NCI-H748 treated with DMSO at 0.1 percent for 48 hours (cell line): ENCODE measurements at places on chromosomes 11 and 22.

- DNase-seq: no peak
Measured at GRCh38 chr22:44200451-44200850, 19.7 kb downstream of the PARVG start.

GRCh38 chr11:20627026-20627425 lies 27.6 kb downstream of the SLC6A5 start:
- no peak for DNase-seq

- DNase-seq: no peak
Measured at GRCh38 chr11:128767591-128768001, 73.7 kb downstream of the FLI1 start.

- DNase-seq: peak; percentile 21
Measured at GRCh38 chr11:101129203-101129943, at the start of gene PGR. PGR (minus strand) TSS chr11:101129813; CDS start chr11:101129070, 743 bp downstream.

GRCh38 chr11:132898021-132898420 lies 634.3 kb downstream of the OPCML start:
- no peak for DNase-seq

GRCh38 chr11:91563176-91563575 lies 661.4 kb upstream of the FAT3 start:
- DNase-seq: no peak

DNA sequence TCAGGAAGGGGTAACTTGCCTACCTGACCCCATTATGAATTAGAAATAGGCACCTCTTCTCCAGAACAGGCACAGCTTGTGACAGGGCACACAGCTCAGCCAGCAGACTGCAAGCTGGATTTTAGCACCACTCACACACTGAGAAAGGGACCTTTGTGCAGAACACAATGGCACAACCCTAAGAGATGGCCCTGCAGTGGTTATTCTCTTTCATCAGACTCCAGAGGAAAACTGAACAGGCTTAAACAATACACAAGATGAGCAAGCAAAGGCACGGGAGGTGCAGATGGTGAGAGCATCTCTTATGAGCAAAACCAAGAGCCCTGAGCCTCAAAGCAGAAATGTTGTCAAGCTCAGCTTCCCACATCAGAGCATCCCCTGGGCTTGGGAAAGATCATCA lies 93.8 kb upstream of the LRRC55 start:
- DNase-seq: no peak

- no peak for DNase-seq
Measured at GRCh38 chr11:117643606-117644300, 153.3 kb downstream of the DSCAML1 start.

GRCh38 chr11:122656631-122657101 lies 1.1 kb downstream of the UBASH3B start:
- DNase-seq: no peak

GRCh38 chr22:40728731-40729189 lies 49.5 kb downstream of the MCHR1 start:
- DNase-seq: peak; percentile 22

DNA sequence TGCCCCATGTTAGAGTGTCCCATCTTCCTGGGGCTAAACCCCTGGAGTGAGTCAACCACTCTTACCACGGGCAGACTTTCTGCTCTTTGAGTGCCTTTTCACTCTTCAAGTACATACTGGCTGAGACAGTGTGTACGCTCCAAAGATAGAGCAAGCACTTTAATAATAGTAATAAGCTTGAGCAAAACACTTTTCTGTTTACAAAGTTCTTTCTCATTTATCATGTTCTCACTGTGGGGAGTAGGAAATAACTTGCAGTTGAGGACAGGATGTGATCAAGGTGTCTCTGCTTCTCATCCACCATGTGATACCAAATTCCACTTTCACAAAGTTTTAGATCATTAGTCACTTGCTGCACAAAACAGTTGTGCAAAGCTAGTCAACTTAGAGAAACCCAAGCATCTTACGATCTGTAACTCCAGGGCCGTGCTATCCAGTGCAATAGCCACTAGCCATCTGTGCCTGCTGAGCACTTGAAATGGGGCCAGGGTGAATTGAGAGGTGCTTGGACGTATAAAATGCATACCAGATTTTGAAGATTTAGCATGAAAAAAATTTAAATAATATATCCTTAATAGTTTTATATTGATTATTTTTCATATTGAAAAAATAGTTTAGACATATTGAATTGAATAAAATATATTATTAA lies 135.3 kb downstream of the KIF18A start:
- no peak for DNase-seq

- DNase-seq: no peak
Measured at GRCh38 chr11:70528046-70528793, 129.9 kb downstream of the CTTN start.

- no peak for DNase-seq
Measured at GRCh38 chr11:72244060-72244360, at the start of gene PHOX2A. PHOX2A (minus strand) TSS chr11:72244176; CDS start chr11:72244004, 172 bp downstream.

- no peak for DNase-seq
Measured at GRCh38 chr11:2700415-2701211, 819 bp upstream of the KCNQ1OT1 start.

GRCh38 chr22:24330636-24331035 lies 60.0 kb downstream of the SPECC1L start:
- no peak for DNase-seq

- DNase-seq: no peak
Measured at GRCh38 chr11:117089685-117090084, 8.5 kb downstream of the SIK3 start.

DNA sequence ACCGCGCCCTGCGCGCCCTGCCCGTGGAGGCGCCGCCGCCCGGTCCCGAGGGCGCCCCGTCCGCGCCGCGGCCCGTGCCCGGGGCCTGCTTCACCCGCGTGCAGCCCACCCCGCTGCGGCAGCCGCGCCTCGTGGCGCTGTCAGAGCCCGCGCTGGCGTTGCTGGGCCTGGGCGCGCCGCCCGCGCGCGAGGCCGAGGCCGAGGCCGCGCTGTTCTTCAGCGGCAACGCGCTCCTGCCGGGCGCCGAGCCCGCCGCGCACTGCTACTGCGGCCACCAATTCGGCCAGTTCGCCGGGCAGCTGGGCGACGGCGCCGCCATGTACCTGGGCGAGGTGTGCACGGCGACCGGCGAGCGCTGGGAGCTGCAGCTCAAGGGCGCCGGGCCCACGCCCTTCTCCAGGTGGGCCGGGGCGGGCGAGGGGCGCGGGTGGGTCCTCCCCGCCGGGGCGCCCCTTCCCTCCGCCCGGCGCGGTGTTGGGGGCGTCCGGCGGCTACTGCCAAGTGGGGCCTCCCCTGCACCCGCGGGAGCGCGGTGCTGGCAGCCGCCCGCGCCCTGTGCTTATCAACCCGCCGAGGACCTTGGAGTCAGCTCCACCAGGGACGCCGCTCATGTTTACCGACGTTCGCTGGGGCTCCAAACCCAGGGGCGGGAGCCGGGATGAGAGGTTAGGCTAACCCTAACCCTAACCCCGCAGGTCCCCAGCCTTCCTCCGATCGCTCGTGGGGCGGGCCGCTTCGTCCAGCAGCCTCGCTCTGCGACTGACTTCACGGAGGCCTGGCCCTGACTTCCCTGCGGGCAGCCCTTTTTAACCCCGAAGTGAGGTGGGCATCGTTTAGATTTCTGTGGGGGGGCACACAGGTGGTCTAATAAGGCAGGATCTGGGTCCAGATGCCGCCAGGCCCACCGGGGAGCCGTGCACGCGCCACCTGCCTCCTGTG lies 649 bp downstream of the SELENOO start:
- no peak for DNase-seq

DNA sequence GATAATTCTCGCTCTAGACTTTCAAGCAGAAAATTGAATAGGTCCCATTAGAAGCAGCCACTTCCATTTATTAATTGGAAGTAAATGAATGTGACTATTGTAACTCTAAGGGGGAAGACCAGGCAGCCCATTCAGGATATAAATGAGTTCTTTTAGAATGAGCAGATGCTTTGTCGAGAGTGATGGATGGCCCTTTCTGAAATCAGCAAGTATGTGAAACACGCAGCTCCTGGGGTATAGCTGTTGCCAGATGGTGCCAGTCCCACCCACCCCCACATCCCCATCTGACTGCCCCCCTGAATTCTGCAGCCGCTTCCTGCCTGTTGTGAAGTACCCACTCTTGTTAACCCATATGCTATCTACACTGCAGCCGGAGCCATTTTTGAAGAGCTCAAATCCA lies 3.7 kb downstream of the SLC15A3 start:
- DNase-seq: no peak

GRCh38 chr22:43964314-43964857 lies 9.1 kb downstream of the SAMM50 start:
- no peak for DNase-seq

DNA sequence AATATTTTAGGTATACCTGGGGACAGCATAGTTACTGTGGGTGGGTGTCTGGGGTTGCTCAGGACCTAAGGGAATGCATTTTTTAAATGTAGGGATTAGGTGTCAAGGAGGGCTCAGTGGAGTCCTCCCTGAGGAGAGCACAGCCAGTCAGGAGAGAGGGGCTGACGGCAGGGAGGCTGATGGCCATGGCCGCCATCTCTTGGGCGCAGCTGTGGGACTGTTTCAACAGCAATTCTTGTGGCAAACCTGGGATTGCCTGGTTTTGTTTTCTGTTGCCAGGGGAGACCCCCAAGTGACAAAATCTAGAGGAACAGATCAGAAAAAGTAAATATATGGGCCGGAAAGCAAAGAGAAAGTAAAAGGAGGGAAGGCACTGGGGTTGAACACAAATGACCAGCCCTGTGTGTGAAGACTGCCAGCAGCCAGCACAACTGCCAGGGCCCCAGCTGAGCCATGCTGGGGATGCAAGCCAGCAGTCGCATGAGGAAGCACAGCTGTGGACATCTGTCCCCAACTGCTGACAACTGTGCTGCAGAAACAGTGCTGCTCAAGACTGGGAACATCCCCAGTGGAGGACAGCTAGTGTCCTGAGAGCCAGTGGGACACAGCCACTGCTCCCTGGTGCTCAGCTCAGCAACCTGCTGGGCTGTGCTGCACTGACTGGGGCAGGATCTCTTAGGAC lies 10.5 kb downstream of the MIF start:
- no peak for DNase-seq

DNA sequence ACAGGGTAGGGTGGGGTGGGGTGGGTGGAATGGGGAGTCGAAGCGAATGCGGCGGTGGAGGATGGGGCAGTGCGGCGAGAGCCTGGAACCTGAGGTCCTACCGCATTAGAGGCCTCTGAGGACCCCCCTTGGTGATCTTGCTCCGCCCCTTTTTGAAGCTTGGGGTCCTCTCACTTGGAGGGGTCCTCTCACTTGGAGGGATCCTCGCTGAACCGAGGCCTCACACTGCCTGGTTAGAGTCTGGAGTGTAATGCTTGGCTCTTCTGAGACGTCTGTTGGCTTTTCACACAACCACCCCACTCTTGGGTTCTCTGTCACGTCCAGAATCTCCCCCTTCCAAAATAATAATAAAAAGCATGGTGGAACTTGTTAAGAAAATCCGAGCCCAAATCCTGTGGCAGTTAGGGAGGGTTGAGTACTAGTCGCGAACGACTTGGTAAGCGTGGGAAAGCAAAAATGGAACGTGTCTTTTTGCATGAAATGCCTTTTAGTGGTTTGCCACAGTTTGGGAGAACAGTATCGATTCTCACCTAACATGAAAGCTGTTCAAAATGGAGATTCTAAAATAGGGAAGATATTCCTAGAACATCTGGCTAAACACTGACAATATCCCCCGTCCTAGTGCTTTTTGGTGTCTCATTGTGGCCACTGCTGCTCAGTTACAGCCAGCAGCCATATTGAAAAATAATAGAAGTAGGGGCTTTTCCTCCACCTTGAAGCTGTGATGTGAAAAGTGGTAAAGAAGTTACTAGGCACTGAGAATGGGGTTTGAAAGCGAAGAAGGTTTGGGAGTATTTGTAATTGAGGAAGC lies 822 bp downstream of the RBX1 start:
- peak; percentile 20 for DNase-seq

GRCh38 chr11:131278472-131278871 lies 91.9 kb upstream of the NTM start:
- no peak for DNase-seq

GRCh38 chr22:25282671-25283561 lies 63.5 kb downstream of the CRYBB2 start:
- no peak for DNase-seq

- no peak for DNase-seq
Measured at GRCh38 chr22:17974087-17974486, 50.3 kb downstream of the MICAL3 start.

- DNase-seq: no peak
Measured at GRCh38 chr22:41899110-41899509, 15.8 kb downstream of the SHISA8 start.

- peak; percentile 93 for DNase-seq
Measured at GRCh38 chr11:44434191-44434590, 124.3 kb upstream of the ALX4 start.

- no peak for DNase-seq
Measured at GRCh38 chr22:43260331-43261231, 73.6 kb upstream of the TTLL12 start.

DNA sequence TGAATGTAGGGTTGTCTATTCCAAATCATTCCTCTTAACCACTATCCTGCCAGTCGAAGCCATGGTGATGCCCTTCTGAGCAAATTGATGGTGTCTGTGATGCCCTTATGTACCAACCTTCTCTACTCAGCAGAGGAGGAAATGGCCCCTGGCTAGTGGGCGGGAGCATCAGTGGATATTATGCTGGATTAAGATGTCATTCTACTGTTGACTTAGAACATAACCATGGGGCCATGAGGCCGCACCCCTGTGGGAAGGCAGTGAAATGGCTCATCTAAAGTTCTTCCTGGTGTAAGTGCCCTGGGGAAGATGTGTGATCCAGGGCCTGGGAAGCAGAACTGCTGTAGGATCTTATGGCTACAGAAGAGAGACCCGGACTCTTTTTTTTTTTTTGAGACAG lies 20.7 kb upstream of the P2RY2 start:
- no peak for DNase-seq

GRCh38 chr11:84800755-84801346 lies 826.3 kb downstream of the DLG2 start:
- no peak for DNase-seq

- no peak for DNase-seq
Measured at GRCh38 chr11:66617155-66617834, 865 bp downstream of the RBM14 start.

- no peak for DNase-seq
Measured at GRCh38 chr22:44406341-44407170, 91.5 kb downstream of the RTL6 start.

DNA sequence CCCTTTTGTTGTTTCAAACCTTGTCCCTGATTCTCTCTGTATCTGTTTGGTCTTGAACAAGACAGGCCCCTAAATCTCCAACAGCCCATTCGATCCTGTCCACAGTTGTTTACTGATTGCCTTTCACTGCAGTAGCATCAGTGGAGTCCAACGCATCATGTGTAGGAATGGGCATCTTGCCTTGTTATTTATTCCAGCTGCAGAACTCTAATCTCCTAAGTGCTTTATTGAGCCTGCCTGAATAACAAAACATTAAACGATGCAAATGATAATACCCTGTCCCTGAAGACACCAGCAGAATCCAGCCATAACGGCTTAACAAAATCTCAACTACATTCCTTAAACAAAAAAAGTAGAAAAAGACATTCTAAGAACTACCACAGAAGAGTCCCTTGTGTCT lies 50.1 kb downstream of the SLC35F2 start:
- no peak for DNase-seq

GRCh38 chr11:6586434-6587359 lies 16.7 kb downstream of the RRP8 start:
- no peak for DNase-seq
